ENCODE measurements at places on chromosomes 16 and 17. TPM values are rescaled to one million over a fixed set of nuclear protein-coding genes. Genes with fewer than 3 reads are reported as not detected.

ABCC3 gene
- 53.7 TPM for polyA plus RNA-seq

DNA sequence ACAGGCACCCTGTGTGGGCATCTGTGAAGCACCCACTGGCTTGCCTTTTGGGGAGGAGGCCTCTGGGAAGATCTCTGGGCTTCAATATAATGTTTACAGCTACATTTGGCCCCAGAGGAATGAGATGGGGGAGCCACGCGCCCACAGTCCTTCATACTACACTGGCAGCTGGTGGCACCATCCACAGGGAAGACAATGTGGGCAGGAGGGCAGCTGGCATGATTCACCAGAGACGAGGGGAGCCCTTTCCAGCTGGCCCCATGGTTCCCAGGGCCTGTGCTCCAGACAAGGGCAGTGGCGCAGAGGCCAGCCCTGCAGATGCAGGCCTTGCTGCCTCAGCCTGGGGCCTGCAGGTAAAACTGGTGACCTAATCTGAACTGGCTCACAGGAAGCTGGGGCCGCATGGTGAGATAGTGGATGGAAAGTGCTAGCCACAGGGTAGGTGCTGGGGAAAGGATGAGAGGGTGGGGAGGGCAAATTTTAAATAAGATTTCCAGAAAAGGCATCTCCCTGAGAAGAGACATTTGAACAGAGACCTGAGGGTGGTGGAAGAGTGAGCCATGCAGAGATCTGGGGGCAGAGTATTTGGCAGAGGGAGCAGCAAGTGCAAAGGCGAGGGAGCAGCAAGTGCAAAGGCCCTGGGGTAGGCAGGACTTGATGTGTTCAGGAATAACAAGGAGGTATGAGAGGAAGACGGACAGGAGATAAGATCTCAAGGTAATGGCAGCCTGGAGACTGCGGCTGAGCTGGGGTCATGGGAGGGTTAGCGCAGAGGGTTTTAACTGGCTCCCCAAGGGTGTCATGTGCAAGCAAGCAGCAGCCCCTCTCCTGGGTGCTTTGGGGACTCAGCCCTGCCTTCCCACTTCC, 12.1 kb upstream of the KCNJ12 start:
- no peaks in the 10 kb centered on the region for H3K36me3 ChIP-seq
- no peaks in the 10 kb centered on the region for H3K27me3 ChIP-seq
- no peak overlapping the region for H3K4me3 ChIP-seq

DNA sequence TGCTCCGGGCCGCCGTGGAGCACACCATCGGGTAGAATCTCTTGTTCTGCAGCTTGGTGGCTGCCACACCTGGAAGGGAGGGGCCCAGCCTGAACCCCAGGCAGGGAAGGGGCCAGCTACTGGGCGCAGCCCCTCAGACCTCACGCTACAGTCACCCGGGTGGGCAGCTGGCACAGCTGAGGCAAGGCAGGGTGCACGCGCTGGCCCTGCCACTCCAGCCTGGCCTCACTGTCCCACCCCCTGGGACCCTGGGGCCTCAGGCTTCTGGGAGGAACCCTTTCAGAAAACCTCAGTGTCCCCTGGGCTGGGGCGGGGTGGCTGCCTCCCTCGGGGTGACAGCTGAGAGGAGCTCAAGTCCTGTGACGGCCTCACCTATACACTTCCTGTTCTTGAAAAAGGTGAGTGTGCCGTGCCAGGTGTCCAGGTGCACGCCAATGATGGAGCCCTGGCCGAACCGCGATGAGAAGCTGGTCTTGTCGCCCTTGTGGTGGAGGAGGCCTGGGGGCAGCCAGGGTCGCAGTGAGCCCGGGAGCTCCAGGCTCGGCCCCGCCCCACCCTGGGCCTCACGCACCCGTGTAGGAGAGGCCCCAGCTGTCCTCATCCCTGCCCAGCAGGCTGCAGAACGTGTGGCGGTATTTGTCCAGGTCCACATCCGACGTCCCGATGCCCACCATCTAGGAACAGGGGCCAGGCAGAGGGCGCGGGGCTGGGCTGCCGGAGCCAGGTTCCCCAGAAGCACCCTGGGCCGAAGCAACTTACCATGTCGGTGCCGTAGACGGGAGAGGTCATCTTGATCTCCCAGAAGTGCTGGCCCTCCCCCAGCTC, 4.7 kb upstream of the MRPS34 start:
- H3K4me1 ChIP-seq = peaks cover 44% of the 10 kb centered on the region
- H3K27me3 ChIP-seq = no peaks in the 10 kb centered on the region
- H3K27ac ChIP-seq = no peak overlapping the region
- peaks cover 51% of the 10 kb centered on the region for H3K36me3 ChIP-seq
- H3K4me3 ChIP-seq = no peak overlapping the region
- DNase-seq = no peak

DNA sequence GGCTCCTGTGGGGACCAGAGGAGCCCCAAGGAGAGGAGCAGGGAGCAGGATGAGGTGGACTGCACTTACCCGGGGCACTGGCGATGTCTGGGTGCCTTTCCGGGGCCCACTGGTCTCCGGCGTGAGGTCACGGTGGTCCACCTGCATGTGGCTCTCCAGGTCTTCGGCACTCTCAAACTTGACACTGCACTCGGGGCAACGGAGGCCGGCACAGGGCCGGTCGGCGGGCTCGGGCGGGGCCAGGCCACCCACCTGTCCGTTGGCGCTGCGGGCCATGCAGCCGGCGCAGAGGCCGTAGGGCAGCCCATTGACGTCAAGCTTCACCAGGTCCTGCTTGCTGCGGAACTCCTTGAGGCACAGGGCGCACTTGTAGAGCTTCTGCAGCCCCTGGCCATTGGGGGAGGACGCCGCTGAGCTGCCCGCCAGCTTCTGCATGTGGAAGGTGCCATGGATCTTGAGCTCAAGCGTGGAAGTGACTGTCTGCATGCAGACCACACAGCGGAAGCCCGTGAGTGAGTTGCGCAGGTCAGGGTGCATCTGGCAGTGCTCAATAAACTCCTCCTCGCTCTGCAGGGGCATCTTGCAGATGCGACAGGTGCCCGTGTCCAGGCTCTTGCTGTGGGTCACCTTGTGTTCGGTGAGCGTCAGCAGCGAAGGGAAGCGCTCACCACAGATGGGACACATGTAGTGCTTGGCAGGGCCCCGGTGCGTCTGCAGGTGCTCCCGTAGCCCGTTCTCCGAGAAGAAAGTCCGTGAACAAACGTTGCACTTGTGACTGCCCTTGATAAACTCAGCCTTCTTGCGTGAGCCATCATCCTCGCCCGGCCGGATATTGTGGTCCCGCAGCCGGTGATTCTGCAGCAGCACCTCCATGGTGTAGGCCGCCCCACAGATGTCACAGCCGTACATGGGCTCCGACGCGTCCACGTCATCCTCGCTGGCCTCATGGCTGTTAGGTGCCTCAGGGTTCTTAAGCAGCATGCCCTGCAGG, 220.0 kb downstream of the ZNF423 start:
- H3K4me3 ChIP-seq = no peak overlapping the region
- no peak for DNase-seq
- H3K27me3 ChIP-seq = no peaks in the 10 kb centered on the region
- H3K4me1 ChIP-seq = peaks cover 9% of the 10 kb centered on the region
- peaks cover 36% of the 10 kb centered on the region for H3K36me3 ChIP-seq
- H3K27ac ChIP-seq = no peak overlapping the region

DNA sequence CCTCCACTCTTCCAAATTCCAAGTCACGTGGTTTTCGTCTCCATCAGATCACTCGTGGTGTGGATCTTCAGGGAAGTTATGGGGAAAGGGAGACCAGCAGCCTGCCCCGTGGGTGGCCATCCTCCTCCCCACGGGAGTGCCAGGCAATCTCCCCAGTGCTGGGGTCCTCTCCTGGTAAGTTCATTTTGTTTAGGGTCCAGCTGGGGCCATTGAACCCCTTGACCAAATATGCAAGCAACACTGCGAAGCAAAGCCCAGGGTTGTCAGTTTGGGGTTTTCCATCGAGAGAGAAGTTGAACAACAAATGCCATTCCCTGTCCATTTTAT, 4.1 kb upstream of the LCMT1 start:
- peak overlapping the region; percentile 90 for H3K27ac ChIP-seq
- no peaks in the 10 kb centered on the region for H3K36me3 ChIP-seq
- H3K4me1 ChIP-seq = peaks cover 21% of the 10 kb centered on the region
- no peaks in the 10 kb centered on the region for H3K27me3 ChIP-seq

DNA sequence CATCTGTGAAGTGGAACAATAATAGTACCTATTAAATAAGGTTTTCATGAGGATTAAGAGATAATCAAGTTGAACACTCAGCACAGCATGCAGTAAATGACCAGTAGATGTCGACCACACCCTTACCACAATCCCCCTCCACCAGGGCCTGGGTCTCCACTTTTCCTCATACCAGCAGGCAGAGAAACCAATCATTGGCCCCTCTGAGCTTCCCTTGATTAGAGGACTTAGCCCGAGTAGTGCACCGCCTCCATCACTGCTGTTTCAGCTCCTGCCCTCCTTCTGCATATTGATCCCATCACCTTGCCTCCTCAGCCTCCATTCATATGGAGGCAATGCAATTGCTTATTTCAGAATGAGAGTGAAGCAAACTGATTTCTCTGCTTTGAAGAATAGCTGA, 96.5 kb upstream of the CDH11 start:
- no peak for DNase-seq
- H3K4me3 ChIP-seq = no peak overlapping the region
- no peaks in the 10 kb centered on the region for H3K27me3 ChIP-seq
- H3K27ac ChIP-seq = no peak overlapping the region

- H3K4me3 ChIP-seq = no peak overlapping the region
- H3K4me1 ChIP-seq = no peaks in the 10 kb centered on the region
- DNase-seq = no peak
- H3K27me3 ChIP-seq = no peaks in the 10 kb centered on the region
- no peaks in the 10 kb centered on the region for H3K36me3 ChIP-seq
These were observed 123.1 kb downstream of the SNX29 start for GRCh38 chr16:12099451-12100123.

DNA sequence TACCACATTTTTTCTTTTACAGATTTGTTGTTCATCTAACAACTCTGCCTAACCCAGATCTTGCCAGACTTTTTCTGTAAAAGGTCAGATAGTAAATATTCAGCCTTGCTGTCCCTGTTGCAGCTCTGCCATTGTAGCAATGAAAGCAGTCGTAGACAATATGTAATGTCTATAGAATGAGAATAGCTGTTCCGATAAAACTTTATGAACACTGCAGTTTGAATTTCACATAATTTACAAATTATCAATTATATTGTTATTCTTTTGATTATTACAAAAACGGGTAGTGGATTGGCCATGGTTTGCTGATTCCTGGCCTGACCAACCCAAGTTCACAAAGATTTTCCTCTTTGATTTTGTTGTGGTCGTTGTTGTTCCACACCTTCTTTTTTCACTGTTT, 2.9 kb downstream of the LRRC37B start:
- no peaks in the 10 kb centered on the region for H3K36me3 ChIP-seq
- no peak overlapping the region for H3K27ac ChIP-seq
- no peak for DNase-seq
- no peaks in the 10 kb centered on the region for H3K4me1 ChIP-seq

BIRC5 gene
- 13.8 TPM for polyA plus RNA-seq

DNA sequence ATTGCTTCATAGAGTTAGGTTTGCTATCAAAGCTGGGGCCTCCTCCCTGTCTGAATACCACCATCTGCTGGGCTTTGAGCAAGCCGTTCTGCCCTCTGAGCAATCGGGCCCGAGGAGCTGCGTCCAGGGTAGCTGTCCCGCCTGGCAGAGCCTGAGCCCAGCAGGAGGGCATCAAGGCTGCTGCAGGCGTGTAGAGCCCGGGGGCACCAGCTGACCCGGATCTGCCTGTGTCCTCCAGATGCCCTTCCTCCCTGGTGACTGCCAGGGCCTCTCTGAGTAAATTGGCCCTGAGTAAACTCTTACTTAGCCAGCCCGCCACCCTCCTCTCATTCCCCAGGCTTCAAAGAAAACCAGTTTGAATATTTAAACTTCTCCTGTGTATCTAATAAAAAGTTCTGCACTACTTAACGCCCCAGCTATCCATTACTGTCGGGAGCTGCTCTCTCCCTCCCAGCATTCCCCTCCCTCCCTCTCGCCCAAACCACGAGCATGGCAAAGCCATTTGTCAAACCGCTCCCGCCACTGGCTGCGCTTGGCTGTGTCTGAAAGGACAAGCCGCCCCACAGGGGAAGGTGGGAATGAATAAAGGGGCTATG, 16.4 kb downstream of the CDK5RAP3 start:
- no peak overlapping the region for H3K27ac ChIP-seq
- H3K4me1 ChIP-seq = peaks cover 10% of the 10 kb centered on the region

DNA sequence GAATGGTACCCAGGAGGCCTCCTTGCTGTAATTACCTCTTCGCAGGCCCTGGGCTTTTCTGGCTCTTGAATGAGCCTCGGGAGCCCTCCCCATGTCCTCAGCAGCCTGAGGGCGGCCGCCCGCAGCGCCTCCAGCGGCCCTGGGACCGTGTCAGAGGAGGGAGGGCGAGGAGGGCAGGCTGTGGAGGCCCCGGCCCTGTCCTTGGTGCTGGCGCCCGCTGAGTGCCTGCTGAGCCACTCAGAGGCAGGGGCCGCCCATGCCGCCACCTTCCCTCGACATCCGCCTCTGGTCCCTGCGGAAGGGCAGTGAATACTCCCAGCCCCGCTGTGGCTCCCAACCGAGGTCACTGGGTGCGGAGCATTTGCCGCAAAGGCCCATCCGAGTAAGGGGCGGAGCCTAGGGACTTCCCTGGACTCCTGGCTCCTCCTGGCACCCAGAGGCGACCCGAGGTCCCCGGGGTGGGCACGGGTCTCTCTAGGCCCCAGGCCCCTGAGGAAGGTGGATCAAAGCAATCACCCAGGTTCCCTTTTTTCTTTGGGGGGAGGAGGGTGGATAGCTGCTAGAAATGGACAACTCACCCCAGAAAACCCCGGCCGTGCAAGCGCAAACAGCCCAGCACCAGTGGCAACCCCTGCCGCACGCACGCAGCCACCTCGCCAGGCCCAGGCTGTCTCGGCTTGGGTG, 2.8 kb downstream of the RBFOX3 start:
- no peak overlapping the region for H3K27ac ChIP-seq
- H3K4me3 ChIP-seq = no peak overlapping the region
